Upper lobe of left lung (tissue), 6 donors: ENCODE measurements at places on chromosomes 11 and 22. TPM values are rescaled to one million over a fixed set of nuclear protein-coding genes. Genes with fewer than 3 reads are reported as not detected.
A peak's percentile ranks its signal among the peaks of the same experiment; 100 is the strongest.

DNA sequence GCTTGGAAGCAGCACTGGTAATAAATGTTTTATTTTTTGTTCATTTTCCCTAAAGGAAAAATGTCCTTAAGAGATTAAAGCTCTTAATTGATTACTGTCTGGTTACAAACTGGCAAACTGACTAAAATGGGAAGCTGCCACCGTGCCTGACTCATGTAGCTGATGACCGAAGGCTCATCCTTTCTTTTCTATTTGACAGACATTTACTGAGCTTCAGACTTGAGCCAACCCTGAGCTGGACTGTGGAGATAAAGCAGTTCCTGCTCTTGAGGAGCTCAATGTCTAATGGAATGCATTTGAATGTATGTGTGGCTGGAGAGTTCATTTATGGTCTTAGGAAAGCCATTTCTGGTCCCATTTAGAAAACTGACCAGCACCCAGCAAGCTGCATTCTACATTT, 91.3 kb downstream of the RNF169 start:
- no peak for DNase-seq

- DNase-seq: no peak
These were observed 15.1 kb upstream of the PAMR1 start for GRCh38 chr11:35540526-35540925.

DNA sequence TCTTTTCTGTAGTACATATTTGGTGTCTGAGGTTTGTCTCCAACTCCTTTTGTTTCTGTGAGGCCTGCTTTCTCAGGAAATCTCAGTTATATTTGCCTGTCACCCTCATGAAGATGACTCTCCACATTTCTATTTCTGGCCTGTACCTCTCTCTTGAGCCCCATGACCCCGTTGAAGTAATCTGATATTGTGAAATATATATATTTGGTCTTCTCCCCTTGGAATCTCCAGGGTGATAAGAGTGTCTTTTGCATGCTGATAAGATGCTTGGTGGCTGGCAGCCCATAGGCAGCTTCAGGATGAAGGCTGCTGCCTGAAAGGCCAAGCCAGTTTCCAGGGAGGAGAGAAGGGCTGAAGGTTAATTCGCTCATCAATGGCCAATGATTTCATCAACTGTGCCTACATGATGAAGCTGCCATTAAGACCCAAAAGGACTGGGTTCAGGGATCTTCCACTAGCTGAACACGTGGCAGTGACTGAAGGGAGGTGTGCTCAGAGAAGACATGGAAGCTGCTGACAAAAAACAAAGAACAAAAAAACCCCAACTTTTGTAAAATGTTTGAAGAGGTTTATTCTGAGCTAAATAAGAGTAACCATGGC, 67.4 kb downstream of the MICAL2 start:
- no peak for DNase-seq

GRCh38 chr11:83162377-83162776, 5.4 kb downstream of the PCF11 start:
- no peak for DNase-seq

DNA sequence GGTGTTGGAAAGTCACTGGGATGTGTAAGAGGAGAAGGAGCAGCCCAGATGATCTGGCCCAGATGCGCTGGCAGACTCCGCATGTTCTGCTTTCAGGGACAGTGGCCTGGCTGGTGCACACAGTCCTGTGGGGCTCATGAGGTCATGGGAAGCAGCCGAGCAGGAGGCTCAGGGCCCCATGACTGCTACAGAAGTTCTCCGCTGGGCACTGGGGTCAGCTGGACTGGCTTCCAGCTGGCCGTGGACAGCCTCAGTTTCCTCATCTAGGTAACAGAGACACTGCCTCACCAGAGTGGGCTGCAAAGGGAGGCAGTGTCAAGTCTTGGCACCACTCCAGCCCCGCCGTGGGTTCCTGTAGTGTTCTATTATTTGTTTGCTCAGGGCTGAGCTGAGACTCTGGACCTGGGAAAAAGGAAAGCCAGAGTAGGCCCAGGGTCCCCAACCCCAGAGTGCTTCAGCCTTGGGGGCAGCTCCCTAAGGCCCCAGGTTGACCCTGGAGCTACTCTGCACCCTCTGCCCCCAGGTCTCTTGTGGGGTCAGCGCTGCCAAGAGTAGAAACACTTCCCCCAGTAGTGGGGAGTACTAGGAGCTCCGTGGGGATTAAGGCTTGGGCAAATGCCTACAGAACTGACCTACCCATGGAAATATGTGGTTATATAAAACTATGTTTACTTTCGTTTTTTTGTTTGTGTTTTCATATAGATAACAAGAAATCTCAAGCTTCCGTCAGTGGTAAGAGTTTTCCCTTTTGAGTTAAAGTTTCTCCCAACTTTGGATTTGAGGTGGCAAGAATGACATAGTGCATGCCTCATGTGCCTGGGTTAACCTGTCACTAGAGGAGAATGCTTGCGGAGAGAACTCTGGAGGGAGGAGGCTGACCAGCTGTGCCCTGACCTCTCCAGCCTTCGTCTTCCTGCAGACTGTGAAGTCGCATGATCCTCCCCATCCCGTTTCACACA, 45.3 kb downstream of the MED15 start:
- DNase-seq: peak; percentile 50

GRCh38 chr11:12403122-12403996, 26.0 kb downstream of the PARVA start:
- no peak for DNase-seq

DNA sequence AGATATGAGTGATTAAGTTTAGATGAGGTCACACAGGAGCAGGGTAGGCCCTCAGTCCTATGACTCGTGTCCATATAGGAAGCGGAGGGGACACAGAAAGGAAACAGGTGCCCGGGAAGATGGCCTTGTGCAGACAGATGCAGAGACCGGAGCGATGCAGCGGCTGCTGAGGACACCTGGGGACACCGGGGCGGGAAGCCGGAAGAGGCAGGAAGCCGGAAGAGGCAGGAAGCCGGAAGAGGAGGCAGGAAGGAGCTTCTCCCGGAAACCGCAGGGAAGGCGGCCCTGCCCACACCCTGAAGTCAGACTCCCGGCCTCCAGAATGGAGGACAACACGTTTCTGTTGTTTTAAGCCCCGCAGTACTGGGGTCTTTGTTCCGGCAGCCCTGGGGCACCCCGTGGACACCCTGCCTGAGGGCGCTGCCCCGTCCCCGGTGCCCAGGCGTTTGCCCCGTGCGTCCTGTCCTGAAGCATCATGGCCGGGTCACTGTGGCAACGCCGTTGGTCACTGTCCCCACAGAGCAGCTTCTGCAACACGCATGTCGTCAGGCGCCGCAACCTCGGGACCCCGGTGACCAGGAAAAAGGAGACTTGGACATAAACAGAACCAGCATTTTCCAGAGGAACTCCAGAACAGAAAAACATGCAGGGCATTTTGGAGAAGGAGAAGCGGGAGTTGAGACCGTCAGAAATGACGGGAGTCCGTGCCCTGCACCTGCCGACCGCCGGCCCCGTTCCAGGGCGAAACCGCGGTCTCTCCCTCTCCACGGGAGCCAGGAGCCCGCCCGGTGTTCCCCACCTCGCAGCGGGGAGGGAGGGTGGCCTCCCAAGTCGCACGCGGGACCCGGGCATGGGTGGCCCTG, 103.4 kb downstream of the BRD1 start:
- peak; percentile 81 for DNase-seq

DNA sequence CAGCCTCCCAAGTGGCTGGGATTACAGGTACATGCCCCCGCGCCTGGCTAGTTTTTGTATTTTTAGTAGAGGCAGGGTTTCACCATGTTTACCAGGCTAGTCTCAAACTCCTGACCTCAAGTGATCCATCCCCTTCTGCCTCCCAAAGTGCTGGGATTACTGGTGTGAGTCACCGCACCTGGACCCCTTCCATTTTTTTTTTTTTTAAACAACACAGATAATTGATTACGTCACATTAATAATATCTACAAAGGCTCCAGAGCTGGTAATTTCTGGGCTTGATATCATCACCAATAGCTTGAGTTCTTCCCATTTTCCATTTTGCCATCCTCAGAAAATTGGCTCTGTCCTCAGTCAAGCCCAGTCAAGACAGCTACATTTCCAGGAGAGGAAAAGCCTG, 7.2 kb downstream of the TTLL1 start:
- DNase-seq: no peak

DNA sequence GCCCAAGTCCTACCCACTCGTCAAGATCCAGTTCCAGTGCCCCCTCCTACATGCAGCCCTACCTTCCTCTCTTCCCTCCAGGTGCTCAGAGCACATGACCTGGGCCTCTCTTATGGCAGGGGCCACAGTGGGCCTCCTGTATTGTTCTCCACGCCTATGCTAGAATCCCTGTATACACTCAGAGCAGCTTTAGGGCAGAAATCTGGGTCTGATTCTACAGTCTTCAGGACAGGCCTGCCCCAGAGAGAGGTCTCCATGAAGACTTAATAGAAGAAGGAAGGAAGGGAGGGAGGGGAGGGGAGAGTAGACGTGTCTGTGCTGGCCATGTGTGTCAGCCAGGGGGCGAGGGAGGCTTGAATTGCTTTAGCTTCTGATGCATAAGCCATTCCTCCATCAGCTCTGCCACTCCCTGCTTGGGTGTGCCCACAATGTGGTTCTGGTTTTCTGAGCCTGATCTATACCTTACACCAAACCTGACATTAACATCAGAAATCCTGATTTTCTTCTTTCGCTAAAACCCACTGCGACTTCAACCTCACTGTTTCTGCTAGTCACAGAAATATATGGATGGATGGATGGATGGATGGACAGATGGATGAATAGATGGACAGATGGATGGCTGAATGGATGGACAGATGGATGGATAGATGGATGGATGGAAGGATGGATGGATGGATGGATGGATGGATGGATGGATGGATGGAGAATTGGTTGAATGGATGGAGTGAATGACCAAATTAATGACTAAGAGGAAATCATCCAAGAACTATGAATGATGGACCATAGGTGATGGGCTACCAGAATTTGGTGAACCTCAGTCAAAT, 56.6 kb upstream of the PRDM11 start:
- no peak for DNase-seq

- DNase-seq: no peak
These were observed 197.5 kb downstream of the BCR start for GRCh38 chr22:23377767-23378166.

DNA sequence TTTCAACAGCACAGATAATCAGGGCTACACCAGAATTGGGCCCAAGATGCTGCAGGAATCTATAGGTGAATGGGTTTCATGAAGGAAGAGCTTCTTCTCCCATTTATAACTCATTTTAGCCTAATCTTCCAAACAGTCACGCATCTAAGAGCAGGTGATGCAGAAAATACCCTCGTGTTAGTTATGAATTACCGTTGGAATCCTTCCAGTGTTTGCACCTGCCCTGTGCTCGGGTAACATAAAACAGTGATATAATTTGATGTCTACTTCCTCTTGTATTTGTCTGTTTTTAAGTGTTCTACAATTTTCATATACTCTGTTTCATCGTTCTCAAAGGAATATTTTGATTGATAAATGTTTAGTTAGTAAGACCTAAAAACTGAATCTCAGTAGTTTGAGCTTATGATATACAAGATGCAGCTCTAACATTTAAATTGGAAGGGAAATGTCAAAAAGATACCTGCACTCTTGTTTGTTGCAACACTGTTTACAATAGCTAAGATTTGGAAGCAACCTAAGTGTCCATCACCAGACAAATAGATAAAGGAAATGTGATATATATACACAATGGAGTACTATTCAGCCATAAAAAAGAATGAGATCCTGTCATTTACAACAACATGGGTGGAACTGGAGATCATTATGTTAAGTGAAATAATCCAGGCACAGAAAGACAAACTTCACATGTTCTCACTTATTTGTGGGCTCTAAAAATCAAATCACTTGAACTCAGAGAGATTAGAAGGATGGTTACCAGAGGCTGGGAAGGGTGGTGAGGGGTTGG, 42.1 kb downstream of the PPARA start:
- DNase-seq: no peak

- no peak for DNase-seq
These were observed 23.9 kb upstream of the LYVE1 start for GRCh38 chr11:10592331-10592730.

GRCh38 chr11:77250881-77251640, 50.4 kb downstream of the GDPD4 start:
- DNase-seq: no peak

GRCh38 chr11:63321723-63322122, 47.9 kb upstream of the SLC22A9 start:
- no peak for DNase-seq

- DNase-seq: no peak
These were observed 186.6 kb downstream of the NXPE2 start for GRCh38 chr11:114864896-114865295.

DNA sequence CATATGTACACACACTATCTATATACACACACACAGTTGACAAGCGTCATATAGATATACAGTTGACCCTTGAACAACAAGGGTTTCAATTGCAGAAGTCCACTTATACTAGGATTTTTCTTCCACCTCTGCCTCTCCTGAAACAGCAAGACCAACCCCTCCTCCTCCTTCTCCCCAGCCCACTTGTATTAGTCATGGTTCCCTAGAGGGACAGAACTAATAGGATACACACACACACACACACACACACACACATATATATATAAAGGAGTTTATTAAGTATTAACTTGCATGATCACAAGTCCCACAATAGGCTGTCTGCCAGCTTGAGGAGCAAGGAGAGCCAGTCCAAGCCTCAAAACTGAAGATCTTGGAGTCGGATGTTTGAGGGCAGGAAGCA, 92.9 kb downstream of the DHCR7 start:
- no peak for DNase-seq

- DNase-seq: no peak
These were observed 96.1 kb upstream of the AKIP1 start for GRCh38 chr11:8814923-8815240.

DNA sequence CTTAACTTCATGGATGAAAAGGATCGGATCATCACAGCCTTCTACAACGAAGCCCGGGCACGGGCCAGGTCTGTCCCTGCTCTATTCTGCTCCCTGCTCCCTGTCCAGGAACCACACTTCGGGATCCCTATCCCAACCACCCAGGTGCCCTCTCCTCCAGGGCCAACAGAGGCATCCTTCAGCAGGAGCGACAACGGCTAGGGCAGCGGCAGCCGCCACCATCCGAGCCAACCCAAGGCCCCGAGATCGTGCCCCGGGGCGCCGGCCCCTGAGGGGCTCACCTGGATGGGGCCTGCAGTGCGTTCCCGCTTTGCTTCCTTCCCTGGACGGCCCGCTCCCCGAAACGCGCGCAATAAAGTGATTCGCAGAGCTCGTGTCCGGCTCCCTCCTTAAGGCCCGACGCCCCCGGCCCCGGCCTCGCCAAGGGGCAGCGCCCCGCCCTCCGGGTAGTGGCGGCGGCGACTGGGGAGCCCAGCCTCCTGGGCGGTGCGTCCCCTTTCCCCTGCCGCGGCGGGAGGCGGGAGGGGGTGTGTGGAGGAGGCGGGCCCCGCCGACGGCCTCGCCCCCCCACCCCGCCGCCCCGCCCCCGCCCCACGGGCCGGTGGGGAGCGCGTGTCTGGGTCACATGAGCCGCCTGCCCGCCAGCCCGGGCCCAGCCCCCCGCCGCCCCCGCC, at the start of gene VEGFB:
Gene VEGFB (plus strand): TSS at position 672 of the 674 bp plus-strand sequence. CDS start 250 bp downstream, outside the sequence.
- DNase-seq: peak; percentile 95

Gene OSBP
- total RNA-seq: 34.6 TPM

Gene PDGFD
- total RNA-seq: not detected

Gene OR8D1
- total RNA-seq: not detected

Gene FGF19
- not detected for total RNA-seq

Gene C22orf15
- total RNA-seq: 5.8 TPM

Gene MS4A4E
- 3.1 TPM for total RNA-seq

Gene UPK3A
- not detected for total RNA-seq

Gene TRIM6
- 2.1 TPM for total RNA-seq

Gene REXO2
- 55.4 TPM for total RNA-seq

Gene OR2AG2
- not detected for total RNA-seq
